HepG2 (cell line): ENCODE measurements at places on chromosomes 3 and 15.

DNA sequence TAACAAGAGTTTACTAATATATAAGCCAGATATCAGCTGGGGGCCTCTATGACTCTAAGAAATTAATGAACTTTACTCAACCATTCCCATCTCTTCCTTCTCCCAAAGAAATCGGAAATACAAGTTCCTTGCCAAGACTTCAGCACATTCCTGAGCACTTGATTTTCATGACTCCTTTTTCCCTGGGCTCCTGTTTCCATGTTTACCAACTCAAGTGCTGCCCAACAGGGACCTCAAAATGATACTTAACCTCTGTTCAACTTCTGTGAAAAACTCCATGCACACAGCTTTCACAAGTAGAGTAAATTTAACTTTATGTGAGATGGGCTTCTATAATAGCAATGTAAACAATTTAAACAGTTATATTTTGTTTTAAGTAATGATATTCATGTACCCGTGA is 315.8 kb upstream of the CDIN1 start:
- H3K36me3 ChIP-seq, result no peaks in the 10 kb centered on the region
- no peak overlapping the region for H3K4me3 ChIP-seq
- no peak overlapping the region for H3K27ac ChIP-seq
- DNase-seq, result no peak
- no peaks in the 10 kb centered on the region for H3K4me1 ChIP-seq
- no peaks in the 10 kb centered on the region for H3K27me3 ChIP-seq

DNA sequence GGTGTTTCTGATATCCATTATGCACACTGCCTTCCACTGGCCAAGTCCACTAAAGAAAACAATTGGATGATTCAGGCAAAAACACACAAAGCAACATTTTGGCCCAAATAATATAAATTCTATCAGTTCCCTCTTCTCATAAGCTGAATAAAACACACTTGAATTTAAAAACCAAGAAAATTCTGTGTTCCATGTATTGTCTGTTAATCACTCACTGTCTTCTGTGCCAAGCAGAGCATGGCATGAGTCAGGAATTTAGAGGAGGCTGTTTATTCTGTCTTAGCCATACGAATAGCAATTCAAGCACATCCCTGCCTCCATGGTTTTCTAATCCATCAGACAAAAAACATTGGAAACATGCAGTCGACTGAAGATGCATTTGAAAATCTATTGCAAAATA is 215.6 kb upstream of the UMPS start:
- no peaks in the 10 kb centered on the region for H3K36me3 ChIP-seq
- H3K27me3 ChIP-seq, result no peaks in the 10 kb centered on the region; the same call in none of the 2 replicates
- no peak overlapping the region for H3K27ac ChIP-seq
- peaks cover 13% of the 10 kb centered on the region for H3K4me1 ChIP-seq

- H3K36me3 ChIP-seq, result no peaks in the 10 kb centered on the region
- H3K27me3 ChIP-seq, result peaks cover 2% of the 10 kb centered on the region; the same call in 1 of the 2 replicates
- peak; percentile 58 for DNase-seq
- H3K4me1 ChIP-seq, result peaks cover 15% of the 10 kb centered on the region
- peak overlapping the region; percentile 72; the same call in 1 of the 2 replicates for H3K4me3 ChIP-seq
- H3K27ac ChIP-seq, result no peak overlapping the region
These were observed 1.1 kb upstream of the EPHA6 start for GRCh38 chr3:96813134-96813819.

- no peaks in the 10 kb centered on the region for H3K27me3 ChIP-seq
- no peak for DNase-seq
- H3K27ac ChIP-seq, result no peak overlapping the region
- no peak overlapping the region for H3K4me3 ChIP-seq
- H3K4me1 ChIP-seq, result peaks cover 15% of the 10 kb centered on the region
- peaks cover 60% of the 10 kb centered on the region for H3K36me3 ChIP-seq
These were observed 9.7 kb upstream of the FBXL22 start for GRCh38 chr15:63587527-63587926.

GRCh38 chr15:57611123-57611522 is 19.4 kb downstream of the MYZAP start:
- H3K27me3 ChIP-seq, result 0 out of 2 replicates have a peak, but pooled peaks cover 1% of the 10 kb centered on the region
- H3K27ac ChIP-seq, result no peak overlapping the region
- peak; percentile 18 for DNase-seq
- H3K4me3 ChIP-seq, result no peak overlapping the region
- no peaks in the 10 kb centered on the region for H3K36me3 ChIP-seq

DNA sequence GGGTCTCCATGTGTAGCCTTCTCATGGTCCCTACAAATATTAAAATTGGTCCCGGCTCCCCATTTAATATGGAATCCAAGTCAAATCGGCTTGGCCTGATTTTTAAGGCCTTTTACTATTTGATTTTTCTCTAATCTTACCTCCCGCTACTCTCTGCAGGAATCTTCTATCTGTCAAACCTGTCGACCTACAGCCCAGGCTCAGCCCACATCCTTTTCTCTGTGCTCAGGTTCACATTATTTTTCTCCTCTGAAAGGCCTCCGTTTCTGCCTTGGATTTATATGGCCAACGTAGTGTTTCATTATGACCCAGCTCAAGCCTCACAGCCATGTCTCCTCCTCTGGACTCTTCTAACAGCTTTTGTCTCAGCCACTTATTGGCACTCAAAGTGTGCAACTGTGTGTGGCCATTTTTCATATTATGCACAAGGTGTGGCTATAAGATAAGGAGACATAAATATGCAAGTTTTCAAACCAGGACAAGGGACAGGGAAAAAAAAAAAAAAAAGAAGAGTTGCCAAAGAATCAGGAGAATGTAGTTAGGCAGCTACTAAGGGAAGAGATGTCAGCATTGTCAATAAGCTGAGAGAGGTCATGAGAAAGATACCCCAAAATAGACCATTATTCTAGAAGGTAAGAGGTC is 2.1 kb upstream of the GLCE start:
- DNase-seq, result no peak
- no peaks in the 10 kb centered on the region for H3K36me3 ChIP-seq
- no peaks in the 10 kb centered on the region; the same call in 2 of the 3 replicates for H3K27me3 ChIP-seq
- H3K4me3 ChIP-seq, result no peak overlapping the region

DNA sequence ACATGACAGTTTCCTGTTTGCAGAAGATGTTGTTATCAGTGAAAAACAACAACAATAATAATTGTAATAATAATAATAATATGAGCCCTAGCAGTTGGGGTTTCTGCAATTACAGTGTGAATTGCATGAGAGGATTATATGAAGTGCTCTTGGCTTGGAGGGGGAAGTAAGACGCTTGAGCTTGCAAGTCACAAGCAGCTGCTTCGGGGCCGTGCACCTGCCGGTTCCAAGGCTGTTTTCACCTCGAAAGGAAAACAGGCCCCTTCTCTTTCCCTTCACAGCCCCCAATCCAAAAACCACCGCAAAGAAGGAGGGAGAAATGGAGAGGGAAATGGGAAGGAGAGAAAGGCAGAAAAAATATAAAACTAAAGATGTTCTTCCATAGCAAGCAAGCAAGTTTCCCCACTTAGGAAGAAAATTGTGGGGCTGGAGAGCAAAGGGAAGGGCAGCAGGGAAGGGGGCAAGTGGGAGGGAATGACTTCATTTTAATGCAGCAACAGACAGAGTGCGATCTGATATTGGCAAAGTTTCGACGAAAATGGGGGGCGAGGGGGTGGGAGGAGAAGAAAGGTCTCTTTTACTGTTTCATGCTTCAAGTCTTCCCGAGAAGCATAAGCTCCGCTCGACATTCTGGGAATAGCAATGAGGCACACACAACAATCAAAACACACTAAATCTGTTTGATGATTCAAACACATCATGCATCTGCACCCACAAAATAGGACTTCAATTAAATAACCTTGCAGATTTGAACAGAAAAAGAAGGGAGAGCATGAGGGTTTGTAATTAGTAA is 284.2 kb upstream of the ATP11B start:
- H3K36me3 ChIP-seq, result no peaks in the 10 kb centered on the region
- DNase-seq, result no peak
- no peak overlapping the region for H3K27ac ChIP-seq
- H3K4me1 ChIP-seq, result no peaks in the 10 kb centered on the region
- no peak overlapping the region for H3K4me3 ChIP-seq

- H3K4me3 ChIP-seq, result no peak overlapping the region
- no peak for DNase-seq
- H3K36me3 ChIP-seq, result no peaks in the 10 kb centered on the region
- H3K27ac ChIP-seq, result no peak overlapping the region
- no peaks in the 10 kb centered on the region for H3K27me3 ChIP-seq
These were observed 86.5 kb downstream of the PRICKLE2 start for GRCh38 chr3:64138656-64139375.

GRCh38 chr15:85488997-85489396 is 108.6 kb downstream of the AKAP13 start:
- no peak overlapping the region for H3K27ac ChIP-seq
- DNase-seq, result no peak
- no peak overlapping the region for H3K4me3 ChIP-seq
- no peaks in the 10 kb centered on the region for H3K27me3 ChIP-seq
- no peaks in the 10 kb centered on the region for H3K4me1 ChIP-seq

GRCh38 chr3:177724020-177724638 is 526.8 kb upstream of the TBL1XR1 start:
- no peak overlapping the region for H3K4me3 ChIP-seq
- H3K27me3 ChIP-seq, result no peaks in the 10 kb centered on the region
- no peaks in the 10 kb centered on the region for H3K4me1 ChIP-seq
- H3K36me3 ChIP-seq, result no peaks in the 10 kb centered on the region

- H3K4me1 ChIP-seq, result peaks cover 17% of the 10 kb centered on the region; the same call in 1 of the 2 replicates
- DNase-seq, result no peak
- peaks cover 3% of the 10 kb centered on the region; the same call in 1 of the 2 replicates for H3K27me3 ChIP-seq
- H3K36me3 ChIP-seq, result no peaks in the 10 kb centered on the region
- H3K27ac ChIP-seq, result no peak overlapping the region
- no peak overlapping the region for H3K4me3 ChIP-seq
These were observed 3.0 kb upstream of the SHC4 start for GRCh38 chr15:48966595-48967301.

DNA sequence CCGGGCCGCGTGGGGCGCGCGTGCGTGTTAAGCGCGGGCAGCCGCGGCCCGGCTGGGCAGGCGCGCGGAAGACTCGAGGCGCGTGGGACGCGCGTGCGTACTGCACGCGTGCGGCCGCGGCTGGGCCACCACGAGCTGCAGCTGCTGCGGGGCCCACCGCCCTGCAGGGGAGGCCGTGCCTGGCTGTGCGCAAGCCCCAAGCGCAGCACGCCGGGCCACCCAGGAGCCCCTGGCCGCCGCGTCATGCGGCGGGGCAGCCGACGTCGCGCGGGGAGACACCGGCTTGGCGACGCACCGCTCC is 590 bp upstream of the TRIM71 start:
- peak overlapping the region; percentile 99 for H3K27ac ChIP-seq
- H3K36me3 ChIP-seq, result peaks cover 10% of the 10 kb centered on the region
- no peak for DNase-seq
- peaks cover 35% of the 10 kb centered on the region for H3K4me1 ChIP-seq

GRCh38 chr3:127491909-127492308 is 98.6 kb downstream of the TPRA1 start:
- no peak overlapping the region for H3K27ac ChIP-seq
- peaks cover 1% of the 10 kb centered on the region; the same call in 1 of the 2 replicates for H3K27me3 ChIP-seq
- no peaks in the 10 kb centered on the region for H3K4me1 ChIP-seq
- no peak overlapping the region for H3K4me3 ChIP-seq

- no peak overlapping the region for H3K4me3 ChIP-seq
- DNase-seq, result peak; percentile 57
- peak overlapping the region; percentile 99 for H3K27ac ChIP-seq
- H3K36me3 ChIP-seq, result no peaks in the 10 kb centered on the region
These were observed 18.8 kb downstream of the HEMK1 start for GRCh38 chr3:50587806-50588758.

DNA sequence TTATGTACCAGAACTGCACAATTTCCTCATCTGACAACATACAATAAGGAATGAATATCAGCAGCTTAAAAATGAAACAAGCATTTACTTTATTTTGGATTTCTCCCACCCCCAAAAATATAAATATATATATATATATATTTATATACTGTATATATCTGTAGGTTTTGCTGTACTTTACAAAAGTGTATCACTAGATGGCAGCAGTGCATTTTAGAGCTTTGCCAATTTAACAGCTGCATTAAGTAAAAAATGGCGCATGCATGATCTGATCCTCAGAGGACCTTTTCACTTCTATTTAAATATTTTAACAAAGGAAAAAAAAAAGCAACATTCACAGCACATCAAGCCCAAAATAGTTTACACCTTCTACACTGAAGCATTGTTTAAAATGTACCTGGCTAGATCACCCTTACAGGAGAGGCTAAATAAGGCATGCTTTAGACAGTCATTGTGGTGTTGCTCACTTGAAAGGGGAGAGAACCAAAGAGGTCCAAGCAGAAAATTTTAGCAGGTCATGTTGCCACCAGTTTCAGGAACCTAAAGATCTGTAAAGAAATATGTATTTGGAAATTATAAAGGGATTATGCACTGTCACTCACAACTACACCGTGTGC is 72.6 kb downstream of the NPTN start:
- no peaks in the 10 kb centered on the region for H3K27me3 ChIP-seq
- DNase-seq, result peak; percentile 61
- H3K4me1 ChIP-seq, result no peaks in the 10 kb centered on the region
- H3K4me3 ChIP-seq, result no peak overlapping the region

GRCh38 chr3:87674397-87675161 is 384.2 kb downstream of the CGGBP1 start:
- DNase-seq, result no peak
- no peak overlapping the region for H3K27ac ChIP-seq
- H3K4me1 ChIP-seq, result no peaks in the 10 kb centered on the region
- no peak overlapping the region for H3K4me3 ChIP-seq
- H3K27me3 ChIP-seq, result no peaks in the 10 kb centered on the region
